ENCODE measurements at places on chromosomes 4 and X.

- DNase-seq, result no peak
Measured at GRCh38 chr4:43587758-43588157, 695.2 kb downstream of the GRXCR1 start.

DNA sequence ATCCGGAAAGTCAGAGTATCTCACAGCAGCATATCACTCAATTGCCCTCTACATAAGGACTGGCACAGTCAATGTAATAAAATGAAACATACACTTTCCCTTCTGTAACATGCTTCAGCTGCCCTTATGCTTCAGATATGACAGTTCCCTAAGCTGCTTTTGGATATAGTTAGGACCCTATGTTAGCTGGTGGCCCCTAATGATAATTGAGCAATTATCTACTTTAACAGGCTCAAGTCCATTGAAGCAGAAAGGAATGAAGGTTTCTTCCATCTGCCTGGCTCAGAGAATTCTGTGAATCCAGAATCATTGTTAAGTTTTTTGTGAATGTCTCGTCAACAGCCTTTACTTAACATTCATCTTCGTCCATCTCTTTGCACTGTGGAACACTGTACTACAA, 951.2 kb upstream of the DIAPH2 start:
- no peak for DNase-seq

DNA sequence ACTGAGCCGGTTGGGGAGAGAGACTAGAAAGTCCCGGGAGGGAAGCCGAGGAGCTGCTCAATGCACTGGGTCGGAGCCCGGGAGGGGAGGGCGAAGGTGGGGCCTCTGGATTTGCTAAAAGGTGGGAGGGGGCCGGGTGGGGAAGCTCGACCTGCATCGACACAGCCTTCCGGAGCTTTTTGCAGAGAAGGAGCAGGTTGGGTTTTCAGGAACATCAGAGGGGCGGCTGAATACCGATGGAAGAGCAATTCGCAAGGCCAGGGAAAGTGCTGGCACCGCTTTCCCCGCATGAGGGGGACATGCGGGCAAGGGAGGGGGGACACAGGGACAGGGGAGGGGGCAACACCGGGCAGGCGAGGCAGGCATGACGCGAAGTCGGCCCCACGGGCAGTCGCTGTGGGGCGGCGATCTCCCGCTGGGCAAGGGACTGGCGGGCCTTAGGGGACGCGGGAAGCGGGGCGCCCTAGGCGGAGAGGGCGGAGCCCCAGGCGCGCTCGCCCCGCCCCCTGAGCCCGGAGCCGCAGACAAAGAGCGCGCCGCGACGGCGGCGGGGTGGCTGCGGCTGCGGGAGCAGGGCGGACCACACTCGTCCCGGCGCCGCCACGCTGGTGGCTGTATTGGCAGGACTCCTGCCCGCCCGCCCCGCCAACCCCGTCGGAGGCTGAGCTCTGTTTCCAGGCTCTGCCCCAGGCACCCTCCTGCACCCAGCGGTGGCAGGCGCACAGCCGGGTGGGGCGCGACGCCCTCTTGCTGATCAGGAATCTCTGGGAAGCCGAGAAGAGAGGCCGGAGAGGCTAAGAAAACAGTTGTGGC, 11.6 kb downstream of the PDZD4 start:
- DNase-seq, result peak; percentile 70

DNA sequence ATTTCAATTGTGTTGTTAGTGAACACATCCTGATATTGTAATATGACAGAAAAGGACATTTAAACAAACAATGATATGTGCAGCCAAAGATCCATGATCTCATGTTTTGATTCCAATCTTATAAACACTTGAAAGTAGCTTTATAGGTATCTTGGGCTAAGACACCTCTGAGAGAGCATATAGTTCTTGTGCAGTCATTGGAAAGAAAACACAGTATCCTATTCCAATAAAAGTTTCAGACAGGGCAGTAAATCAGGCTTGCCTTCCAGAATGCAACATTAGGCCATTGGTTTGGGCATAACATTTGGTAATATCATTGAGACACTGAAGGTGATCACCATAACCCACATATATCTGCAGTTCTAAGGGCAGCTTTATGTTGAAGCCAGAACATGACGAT, 188.3 kb upstream of the HCCS start:
- no peak for DNase-seq

- no peak for DNase-seq
Measured at GRCh38 chrX:154751203-154751668, 359 bp upstream of the GAB3 start.

- DNase-seq, result peak; percentile 99
Measured at GRCh38 chr4:127965062-127965802, at the start of the genes ABHD18 and MFSD8. Gene ABHD18, plus strand, starts transcription at chr4:127965406. Its CDS starts 17,550 bp downstream, at chr4:127982956. Gene MFSD8, minus strand, starts transcription at chr4:127965173. Its CDS starts 40 bp downstream, at chr4:127965133.

- no peak for DNase-seq
Measured at GRCh38 chr4:180925805-180926204, 1317.4 kb upstream of the TENM3 start.

GRCh38 chr4:663046-663437, 11.0 kb downstream of the ATP5ME start:
- DNase-seq, result no peak

- peak; percentile 70 for DNase-seq
Measured at GRCh38 chr4:151276787-151277562, at the start of gene PRSS48. Gene PRSS48, plus strand, starts transcription at chr4:151277161. Its CDS starts 12 bp downstream, at chr4:151277173.

GRCh38 chr4:54367059-54367458, 138.0 kb downstream of the PDGFRA start:
- no peak for DNase-seq

DNA sequence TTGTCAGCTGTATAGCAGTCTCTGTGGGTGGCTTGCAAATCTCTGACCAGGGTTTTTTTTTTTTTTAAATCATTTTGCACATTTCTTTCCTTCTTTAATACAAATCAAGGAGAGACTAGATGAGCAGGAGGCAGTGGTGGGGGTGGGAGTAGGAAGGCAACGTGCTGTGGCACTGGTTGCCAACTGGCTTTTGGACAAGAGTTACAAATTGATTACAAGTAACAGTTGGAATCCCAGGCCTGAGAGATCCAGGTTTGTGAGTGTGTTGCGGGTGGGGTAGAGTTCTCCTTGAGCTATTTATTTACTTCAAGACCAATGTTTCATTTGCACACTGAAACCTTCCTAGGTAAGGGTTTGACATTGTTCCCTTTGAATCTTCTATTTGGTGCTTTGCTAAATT, 325.3 kb downstream of the AFF2 start:
- no peak for DNase-seq

DNA sequence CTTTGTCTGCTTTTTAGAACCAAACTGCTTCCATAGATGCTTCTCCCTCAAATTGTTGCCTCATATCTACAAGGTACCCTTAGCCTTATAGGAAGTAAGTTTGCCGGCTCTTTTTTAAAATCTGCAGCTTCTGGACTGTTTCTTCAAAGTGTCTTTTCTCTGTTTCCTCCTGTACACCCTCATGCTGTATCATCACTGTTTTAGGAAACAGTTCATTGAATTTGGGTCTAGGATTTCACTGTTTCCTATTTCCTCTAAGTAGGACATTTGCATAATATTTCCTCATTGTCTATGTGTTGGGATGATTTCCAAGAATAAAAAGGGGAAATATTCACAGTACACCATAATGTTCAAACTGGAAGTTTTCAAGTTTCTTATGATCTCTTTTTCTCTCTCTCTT, 43.0 kb downstream of the BANK1 start:
- DNase-seq, result no peak

GRCh38 chr4:141391771-141392170, 171.1 kb downstream of the ZNF330 start:
- DNase-seq, result no peak

DNA sequence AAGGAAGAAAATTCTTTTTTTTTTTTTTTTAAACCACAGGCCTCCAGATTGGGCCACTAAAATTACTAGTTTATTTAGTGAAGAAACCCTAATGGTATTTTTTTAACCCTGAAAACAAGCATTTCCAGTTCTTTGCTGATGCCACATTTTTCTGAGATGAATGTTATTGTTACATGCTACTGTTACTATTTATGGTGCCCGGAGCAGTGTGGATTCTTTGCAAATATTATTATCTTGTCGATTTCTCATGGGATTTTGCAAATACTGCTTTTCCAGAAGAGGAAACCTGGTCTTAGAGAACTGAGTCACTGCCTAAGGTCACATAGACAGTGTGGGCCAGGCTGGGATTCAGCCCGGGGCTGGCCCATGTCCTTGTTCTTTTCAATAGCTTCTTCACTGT, 8.7 kb upstream of the ALAS2 start:
- no peak for DNase-seq

- no peak for DNase-seq
Measured at GRCh38 chr4:128287141-128287870, at the start of gene PGRMC2. Gene PGRMC2, minus strand, starts transcription at chr4:128287813. Its CDS starts 23 bp downstream, at chr4:128287790.

DNA sequence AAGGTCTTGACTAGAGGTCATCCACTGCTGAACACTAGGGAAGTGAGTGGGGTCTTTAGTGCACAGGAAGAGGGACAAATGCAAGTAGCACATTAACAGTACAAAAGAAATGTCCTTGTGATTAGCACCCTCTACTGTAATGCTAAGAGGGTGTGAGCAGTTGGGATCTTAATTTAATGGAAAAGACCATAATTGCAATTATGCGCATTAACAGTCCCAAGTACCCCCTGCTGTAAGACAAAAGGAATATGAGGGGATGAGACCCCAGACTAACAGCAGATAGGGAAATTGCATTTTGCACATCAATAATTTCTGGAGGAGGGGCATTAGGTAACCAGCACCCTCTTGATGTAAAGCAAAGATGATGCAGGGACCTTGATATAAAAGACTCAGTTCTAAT, 285.0 kb downstream of the CHIC1 start:
- no peak for DNase-seq

- no peak for DNase-seq
Measured at GRCh38 chrX:115652221-115652620, 91.2 kb downstream of the PLS3 start.

DNA sequence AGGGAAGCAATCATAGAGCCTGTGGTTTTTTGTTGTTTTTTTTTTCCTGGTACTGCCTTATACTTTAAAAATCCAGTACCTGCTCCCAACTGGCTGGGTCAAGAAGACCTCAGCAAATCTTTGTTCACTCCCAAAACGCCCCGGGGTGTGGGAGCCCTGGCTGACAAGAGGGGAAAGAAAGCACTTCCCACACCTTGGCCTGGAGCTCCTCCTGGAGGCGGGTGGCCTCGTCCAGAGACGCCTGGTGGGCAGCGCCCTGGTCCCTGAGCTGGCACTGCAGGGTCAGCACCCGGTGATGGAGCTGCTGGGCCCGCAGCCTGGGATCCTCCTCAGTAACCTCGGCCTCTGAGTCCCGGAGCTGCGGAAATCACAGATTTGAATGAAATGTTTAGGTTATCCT, 38.2 kb downstream of the C4orf50 start:
- DNase-seq, result no peak

GRCh38 chrX:17674601-17675000, 62.7 kb upstream of the SCML1 start:
- DNase-seq, result no peak

- peak; percentile 38 for DNase-seq
Measured at GRCh38 chrX:153878969-153879653, 6.9 kb downstream of the L1CAM start.

DNA sequence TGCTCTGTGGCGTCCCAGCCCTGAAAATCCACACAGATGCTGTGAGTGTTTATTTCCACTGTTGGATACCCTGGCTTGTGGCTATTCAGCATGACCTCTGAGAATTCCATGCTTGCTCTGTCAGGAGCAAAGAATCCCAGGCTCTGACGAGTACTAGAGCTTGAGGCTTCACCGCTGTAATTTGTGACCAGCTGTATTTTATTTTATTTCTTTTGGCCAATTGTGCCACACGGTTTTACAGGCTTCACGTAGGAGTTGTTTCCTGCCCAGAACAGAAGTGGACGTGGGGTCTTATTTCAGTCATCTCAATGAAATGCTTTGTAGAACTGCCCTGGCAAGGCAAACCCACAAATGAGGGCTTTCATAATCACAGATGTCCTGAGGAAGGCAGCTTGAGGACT, 69.4 kb upstream of the CLDN34 start:
- no peak for DNase-seq

DNA sequence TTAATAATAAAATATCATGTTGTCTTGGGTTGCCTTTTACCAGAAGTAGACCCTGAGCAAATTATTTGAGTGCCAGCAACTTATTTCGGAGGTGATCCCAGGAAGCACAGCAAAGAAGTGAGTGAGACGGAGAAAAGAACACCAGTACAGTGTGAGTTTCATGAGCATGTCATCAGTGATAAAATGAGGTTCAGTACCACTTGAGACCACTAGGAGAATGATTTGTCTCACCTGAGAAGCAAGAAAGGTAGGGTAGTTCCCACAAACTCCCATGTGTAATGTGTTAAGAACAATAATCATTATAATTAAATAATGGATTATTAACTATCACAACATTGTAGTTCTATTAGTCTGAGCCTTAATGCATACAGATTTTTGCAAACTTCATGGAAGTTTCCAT, 112.8 kb upstream of the DMD start:
- no peak for DNase-seq

GRCh38 chr4:48945981-48946380, 39.4 kb upstream of the OCIAD2 start:
- DNase-seq, result no peak

DNA sequence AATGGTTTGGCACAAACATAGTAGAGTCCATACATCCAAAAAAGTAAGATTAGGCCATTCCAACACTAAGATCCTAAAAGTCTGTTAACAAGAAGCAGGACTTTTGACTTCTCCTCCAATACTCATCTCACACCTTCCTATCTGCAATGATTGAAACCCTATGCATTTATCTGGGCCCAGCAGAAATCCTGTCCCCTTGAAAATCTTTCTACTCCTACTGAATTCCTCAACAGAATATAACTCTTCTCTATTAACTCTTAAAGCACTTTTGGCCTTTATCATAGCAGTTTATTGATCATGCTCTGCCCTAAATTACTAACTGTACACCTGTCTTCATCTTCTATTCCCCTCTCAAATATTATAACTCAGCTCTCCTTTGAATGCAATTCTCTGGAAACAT, 4.6 kb downstream of the G3BP2 start:
- no peak for DNase-seq

- no peak for DNase-seq
Measured at GRCh38 chr4:77820649-77821561, 1.7 kb upstream of the CNOT6L start.

- no peak for DNase-seq
Measured at GRCh38 chrX:116238567-116239255, 68.2 kb downstream of the AGTR2 start.

GRCh38 chr4:147831551-147832171, 99.8 kb downstream of the ARHGAP10 start:
- no peak for DNase-seq

- no peak for DNase-seq
Measured at GRCh38 chr4:152981278-152981677, 45.2 kb downstream of the FHDC1 start.

DNA sequence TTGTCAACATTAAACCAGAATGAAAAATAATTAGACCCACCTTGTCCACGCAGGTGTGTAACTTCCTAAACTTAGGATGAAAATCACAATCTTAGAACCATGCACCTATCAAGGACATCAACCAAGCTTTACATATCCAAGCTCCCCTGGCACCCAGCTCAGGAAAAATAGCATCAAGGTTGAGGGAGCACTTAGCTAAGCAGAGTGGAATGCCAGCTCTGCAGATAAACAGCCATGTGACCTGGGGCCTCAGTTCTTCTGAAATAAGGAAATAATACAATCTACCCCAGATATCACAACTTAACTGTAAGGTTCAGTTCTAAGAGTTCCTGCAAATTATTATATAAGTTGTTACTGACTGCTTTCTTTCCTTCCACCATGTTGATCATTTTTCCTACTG, 64.7 kb downstream of the DHX15 start:
- DNase-seq, result no peak

GRCh38 chrX:106948641-106949040, 28.4 kb downstream of the CLDN2 start:
- no peak for DNase-seq

Measured in stimulated activated CD4-positive, alpha-beta T cell treated with anti-CD3 and anti-CD28 coated beads, Interleukin-15, amount 100 ng/mL, for 24 hours (primary cell).